ENCODE measurements at places on chromosomes 7 and 10.

DNA sequence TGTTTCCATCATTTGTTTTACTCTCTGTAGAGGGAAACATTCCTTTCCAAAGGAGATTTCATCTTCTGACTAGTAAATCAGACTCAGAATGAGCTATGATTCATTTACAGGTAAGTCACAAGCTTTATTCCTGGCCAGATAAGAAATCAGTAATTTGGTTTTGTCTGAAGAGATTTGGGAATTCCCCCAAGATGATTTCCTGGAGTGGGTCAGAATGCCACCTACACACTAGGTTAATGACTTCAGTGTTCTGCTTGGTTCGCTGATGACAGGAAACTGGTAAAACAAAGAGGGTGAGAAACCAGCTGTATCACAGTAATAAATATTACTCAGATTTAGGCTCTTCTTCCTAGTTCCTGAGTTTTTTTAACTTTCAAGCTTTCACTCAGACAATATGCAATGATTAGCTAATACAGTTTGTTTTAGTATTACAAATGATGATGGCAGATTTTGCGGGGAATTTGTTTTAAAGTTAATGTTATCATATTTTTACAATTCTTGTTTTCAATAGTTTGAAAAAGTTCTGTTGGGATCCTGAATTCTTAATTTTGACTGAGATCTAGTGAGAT lies 8.3 kb upstream of the ASZ1 start:
- no peak for DNase-seq

DNA sequence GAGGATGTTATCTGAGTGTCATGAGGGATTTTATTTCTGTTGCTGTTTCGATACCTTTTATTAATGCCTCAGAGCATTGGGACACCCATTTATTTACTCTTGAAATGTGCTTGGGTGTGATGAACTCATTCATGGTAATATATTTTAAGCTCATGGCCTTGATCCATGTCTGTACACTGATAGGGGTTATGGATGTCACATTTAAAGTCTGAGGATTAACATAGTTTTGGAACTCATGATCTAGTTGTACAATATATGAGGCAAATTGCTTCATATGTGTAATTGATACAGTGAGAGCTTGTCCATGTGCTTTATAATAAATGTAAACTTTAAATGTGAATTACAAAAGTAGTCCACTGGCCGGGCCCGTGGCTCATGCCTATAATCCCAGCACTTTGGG lies 23.0 kb upstream of the ZRANB1 start:
- DNase-seq, result no peak

DNA sequence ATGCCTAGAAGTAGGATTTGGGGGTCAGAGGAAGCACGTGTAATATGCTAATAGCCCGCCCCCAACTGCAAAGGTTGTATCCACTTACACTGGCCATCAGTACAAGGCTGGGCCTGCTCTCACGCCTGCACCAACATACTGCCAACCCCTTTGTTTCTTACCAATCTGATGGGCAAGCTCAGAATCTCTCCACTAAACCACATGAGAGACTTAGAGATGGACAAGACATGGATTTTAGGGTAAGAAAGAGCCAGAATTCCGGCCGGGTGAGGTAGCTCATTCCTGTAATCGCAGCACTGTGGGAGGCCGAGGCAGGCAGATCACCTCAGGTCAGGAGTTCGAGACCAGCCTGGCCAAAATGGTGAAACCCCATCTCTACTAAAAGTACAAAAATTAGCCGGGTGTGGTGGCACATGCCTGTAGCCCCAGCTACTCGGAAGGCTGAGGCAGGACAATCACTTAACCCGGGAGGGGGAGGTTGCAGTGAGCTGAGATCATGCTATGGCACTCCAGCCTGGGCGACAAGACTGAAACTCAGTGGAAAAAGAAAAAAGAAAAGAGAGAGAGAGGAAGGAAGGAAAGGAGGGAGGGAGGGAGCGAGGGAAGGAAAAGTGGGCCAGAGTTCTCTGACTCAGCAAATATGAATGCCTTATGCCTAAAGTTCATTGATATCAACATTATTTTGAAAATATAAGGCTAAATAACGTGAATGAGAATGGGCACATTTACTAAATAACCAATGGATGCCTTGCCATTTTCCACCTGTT lies 162.2 kb downstream of the SLIT1 start:
- DNase-seq, result no peak

GRCh38 chr10:6269953-6270867 lies 67.5 kb downstream of the PFKFB3 start:
- DNase-seq, result peak; percentile 80

- no peak for DNase-seq
Measured at GRCh38 chr7:63205136-63205535, 793.5 kb upstream of the ZNF722 start.

DNA sequence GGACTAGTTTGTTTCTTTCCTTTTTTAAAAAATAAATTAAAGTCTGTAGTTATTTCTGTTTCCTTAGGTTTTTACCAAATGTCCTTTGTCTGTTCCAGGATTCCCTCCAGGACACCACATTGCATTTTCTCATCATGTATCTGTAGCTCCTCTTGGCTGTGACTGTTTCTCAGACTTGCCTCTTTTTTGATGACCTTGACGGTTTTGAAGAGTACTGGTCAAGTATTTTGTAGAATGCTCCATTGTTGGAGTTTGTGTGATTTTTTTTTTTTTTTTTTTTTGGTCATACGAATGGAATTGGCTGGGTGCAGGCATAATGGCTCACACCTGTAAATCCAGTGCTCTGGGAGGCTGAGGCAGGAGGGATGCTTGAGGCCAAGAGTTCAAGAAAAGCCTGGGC lies 127.1 kb upstream of the BMPER start:
- no peak for DNase-seq

- no peak for DNase-seq
Measured at GRCh38 chr7:36192053-36192824, 39.2 kb downstream of the EEPD1 start.

DNA sequence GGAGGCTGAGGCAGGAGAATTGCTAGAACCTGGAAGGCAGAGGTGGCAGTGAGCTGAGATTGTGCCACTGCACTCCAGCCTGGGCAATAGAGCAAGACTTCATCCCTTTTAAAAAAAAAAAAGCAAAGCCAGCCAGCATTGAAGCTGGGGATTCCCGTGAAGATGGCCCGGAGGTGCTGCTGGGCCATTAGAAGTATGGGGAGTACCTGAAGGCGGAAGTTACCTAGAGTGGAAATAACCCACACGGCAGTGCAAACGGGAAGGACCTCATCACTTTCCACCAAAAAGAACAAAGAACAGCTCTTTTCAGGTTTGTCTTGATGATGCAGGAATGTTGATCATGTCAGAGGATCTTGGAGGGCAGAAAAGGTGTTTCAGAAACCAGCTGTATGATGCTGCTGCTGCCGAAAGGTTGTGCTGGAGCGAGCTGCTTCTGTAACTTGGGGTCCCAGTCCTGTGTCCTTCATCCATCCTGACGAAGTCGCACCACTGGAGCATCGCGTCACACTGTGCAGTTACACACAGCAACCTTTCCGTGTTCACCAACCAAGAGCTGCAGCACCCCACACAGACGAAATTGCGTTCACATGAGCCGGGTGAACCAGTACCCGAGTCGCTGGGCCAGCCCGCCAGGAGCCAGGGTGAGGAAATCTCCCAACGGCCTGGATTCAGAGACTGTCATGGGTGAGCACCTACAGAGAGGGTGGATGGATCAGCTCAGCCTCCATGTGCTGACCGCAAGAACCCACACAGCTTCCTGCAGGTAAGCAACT lies 8.2 kb downstream of the ZFAND2A start:
- no peak for DNase-seq

DNA sequence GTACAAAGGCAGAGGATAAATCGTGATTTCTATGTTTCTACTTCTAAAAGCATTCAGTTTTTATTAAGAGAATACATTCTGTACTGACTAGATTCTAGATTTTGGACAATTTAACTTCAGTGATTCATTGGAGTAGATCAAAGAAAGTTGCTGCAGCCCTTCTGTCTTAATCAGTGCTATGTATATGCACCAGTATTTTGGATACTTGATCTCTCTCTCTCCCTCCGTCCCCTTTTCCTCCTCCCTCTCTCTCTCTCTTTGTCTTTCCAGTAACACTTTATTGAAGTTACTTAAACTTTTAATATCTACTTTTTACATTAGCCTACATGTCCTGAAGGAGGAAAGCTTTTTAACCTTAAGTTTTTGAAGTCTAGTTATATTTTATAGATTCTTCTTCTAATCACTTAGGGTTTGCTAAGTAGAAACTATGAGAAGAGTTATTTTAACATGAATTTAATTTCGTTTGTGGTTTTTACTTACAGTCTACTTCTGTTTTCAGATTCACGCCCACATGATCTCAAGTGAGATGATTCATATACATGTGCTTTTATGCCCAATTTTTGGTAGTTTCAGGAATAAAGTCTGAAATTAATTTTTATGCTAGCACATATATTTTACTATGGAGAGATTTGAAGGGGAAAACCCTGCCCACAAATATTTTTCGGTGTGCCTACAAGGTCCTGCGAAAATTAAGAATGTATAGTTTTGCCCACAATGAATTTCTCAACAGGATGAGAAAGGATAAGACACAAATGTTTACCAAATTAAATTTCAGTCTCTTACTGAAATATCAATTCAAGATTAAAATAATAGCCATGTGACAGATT lies 9.1 kb downstream of the MDFIC start:
- DNase-seq, result no peak

Measured in stimulated activated naive CD4-positive, alpha-beta T cell treated with Interleukin-2 at 50 U/mL for 16 hours (primary cell).